Stimulated activated CD8-positive, alpha-beta memory T cell treated with anti-CD3 and anti-CD28 coated beads, Interleukin-12 subunit alpha, Interleukin-12 subunit beta, amount 100 ng/mL, for 1 hour (primary cell): ENCODE measurements at places on chromosomes 16 and 17.

DNA sequence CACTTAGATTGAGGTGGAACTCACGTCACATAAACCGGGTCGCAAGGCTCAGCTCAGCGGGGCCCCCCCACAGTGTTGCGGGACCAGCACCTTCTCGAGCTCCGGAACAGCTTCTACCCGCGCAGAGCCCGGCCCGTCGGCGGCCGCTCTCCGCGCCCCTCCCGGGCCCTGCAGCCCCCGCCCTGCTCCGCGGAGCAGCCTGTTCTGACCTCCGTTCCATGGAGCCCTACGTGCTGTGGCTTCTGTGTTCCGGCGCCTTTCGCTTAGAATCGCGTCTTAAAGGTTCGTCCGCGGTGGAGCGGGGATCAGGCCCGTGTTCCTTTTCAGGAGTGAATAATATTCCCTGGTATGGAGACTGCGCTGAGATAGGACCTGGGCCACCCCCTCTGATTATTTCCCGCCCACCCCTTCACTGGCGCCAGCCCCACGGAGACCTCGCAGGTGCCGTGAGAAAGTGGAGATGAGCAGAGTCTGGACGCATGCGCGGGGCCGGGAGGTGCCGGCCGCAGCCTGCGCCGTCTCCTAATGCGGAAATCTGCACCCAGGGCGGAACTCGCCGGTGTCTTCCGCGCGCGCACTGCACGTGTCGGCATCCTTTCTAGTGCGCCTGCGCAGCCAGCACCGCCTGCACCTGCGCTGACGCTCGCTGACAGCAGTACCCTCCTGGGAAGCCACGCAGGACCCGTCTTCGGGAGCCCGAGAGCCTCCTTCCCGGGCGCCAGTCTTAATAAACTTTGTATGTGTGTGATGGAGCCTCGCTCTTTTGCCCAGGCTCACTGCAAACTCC, 30.9 kb downstream of the ZNF778 start:
- no peak for DNase-seq

GRCh38 chr17:3318336-3318735, 20.2 kb upstream of the OR3A1 start:
- DNase-seq, result no peak

DNA sequence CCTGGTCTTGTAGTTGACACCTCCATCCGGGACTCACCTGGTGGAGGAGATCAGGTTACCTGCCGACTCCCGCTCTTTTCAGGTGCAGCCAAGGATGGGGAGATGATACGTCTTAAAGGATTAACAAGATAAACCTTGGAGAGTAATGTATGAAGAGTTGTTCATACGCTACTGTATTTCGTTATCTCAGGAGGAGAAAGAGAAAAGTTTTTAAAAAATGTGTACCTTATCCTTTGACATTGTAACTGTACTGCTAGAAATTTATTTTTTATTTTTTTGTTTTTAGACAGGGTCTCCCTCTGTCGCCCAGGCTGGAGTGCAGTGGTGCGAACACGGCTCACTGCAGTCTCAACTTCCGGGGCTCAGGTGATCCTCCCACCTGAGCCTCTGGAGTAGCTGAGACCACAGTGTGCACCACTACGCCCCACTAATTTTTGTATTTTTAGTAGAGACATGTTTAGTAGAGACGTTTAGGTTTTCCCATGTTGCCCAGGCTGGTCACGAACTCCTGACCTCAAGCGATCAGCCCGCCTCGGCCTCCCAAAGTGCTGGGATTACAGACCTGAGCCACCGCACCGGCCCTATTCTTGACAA, 764 bp upstream of the SMURF2 start:
- DNase-seq, result no peak

GRCh38 chr17:49146620-49147306, 14.2 kb downstream of the B4GALNT2 start:
- no peak for DNase-seq

DNA sequence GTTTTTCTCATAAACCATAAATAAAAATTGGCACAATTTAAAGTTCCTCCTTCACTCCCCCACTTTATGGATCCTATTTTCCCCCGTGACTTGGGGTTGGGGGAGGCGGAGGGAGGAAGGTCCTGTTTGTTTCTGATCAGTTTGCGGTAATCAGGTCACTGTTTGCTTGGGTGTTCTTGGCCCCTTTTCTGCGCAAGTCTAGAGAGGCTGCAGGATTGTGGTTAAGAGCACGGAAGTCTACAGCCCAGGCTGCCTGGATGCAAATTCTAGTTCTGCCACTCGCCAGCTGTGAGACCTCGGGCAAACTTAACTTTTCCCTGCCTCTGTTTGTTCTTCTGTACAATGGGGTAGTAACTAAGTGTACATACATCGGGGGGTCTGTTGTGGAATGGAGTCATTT, 12.1 kb downstream of the ATP2C2 start:
- DNase-seq, result no peak

DNA sequence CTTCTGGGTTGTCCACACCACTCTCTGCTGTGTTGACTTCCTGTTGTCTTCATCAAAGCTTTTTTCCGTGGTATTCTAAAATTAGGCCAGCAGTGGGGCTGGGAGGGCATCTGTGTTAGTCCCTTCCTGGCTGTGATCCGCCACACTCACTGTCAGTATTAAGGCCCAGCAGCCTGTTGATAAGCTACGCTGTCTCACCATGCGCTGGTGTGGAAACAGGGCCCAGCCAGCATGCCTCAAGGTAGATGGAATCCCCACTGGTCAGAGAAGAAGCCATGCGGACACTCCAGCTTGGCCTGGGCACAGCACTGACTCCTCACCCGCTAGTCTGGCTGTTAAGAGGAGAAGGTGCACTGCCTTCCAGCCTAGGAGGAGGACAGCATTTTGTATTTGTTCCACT, 11.4 kb downstream of the CDR2L start:
- no peak for DNase-seq

DNA sequence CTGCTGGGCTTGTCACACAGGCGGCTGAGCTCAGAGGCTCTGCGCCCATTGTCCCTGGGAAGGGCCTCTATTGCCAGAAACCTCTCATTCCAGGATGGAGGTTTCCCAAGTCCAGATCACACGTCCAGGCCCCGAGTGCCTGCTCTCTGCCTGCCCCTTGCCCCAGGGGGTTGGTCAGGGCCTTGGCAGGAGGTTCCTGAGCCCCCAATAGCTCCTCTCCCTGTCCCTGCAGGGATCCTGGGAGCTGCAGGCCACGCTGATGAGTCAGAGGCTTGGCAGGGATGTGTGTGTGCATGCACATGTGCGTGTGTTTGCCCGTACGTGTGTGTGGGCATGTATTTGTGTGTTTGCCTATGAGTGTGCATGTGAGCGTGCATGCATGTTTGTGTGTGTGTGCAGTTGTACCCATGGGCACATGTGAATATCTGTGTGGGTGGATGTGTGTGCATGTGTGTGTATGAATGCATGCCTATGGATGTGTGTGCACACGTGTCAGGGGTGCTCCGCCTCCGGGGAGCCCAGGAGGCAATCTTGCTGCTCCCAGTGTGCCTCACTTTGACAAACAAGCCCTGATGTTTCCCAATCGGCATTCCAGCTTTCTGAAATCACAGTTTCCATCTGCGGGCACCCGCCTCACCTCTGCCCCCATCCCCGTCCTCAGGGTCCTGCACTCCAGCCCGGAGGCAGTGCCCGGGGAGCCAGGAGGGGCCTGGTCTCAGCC, 98.4 kb upstream of the GSE1 start:
- DNase-seq, result no peak

DNA sequence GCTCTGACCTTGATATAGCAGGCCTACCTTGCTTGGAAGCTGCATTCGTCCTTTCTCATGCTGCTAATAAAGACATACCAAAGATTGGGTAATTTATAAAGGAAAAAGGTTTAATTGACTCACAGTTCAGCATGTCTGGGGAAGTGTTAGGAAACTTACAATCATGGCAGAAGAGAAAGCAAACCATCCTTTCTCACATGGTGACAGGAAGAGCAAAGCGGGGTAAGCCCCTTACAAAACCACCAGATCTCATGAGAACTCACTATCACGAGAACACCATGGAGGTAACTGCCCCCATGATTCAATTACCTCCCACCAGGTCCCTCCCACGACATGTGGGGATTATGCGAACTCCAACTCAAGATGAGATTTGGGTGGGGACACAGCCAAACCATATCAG, 6.0 kb upstream of the MAPT start:
- DNase-seq, result no peak
